Urinary bladder (tissue), 4 donors: ENCODE measurements at places on chromosomes 16 and 17. TPM values are rescaled to one million over a fixed set of nuclear protein-coding genes. Genes with fewer than 3 reads are reported as not detected.

DNA sequence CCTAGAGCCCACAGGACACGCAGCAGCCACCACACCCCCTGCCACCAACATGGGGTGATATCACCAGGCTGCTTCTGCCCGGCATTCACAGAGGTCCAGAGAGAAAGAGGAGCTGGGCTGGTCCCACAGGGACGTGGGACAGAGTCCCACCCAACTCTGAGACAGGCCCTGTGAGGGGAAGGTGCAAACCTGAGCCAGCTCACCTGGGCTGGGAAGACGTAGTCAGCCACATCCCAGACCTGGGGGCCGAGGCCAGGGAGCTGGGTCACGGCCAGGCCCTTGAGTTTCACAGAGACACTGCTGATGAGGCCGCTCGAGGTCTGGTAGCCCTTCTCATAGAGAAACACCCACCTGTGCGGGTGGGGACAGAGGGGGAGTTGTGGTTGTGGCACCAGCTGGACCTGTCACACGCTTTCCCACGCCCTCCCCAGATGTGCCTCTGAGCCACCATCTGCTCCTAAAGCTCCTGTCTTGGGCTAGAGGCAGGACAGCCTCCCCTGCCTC is 11.2 kb downstream of the P2RX1 start:
- no peak for DNase-seq

DNA sequence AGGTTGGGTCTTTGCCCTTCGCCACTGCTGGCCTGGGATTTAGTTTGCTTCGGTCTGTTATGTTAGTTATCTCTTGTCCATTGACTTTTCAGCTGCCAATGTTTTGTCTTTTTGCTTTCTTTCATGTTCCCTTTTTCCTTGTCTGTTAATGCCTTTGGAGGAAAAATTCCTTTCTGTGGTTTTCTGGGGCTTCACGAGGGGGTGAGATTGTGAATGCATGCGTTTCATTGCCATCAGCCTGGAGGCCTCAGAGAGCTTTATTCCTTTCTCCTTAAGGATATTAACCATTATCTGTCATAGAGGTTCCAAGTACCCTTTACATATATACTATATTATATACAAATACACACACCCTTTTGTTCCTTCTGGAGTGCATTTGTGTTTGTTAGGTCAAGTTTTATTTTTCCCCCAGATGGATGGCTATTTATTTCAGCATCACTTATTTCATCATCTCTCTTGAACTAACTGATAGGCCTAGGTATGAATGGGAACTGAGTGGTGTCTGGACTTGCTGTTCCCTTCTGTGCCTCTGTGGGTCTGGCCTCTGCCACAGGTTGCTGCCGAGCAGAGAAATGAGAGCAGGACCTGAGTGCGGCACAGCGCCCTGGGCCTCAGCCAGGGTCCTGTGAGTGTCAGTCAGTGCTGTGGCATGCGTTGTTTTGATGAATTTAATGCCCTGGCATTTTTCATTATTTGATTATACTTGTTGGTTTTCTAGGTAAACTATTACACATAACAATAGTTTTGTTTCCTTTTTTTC is 193.4 kb downstream of the LGALS9B start:
- DNase-seq: no peak

- DNase-seq: no peak
These were observed 119.7 kb upstream of the CIBAR2 start for GRCh38 chr16:85231959-85232358.

GRCh38 chr17:39737760-39738567 is at the start of gene GRB7:
Gene GRB7, plus strand, starts transcription at chr17:39737938. Its CDS starts 4,364 bp downstream, at chr17:39742302.
- no peak for DNase-seq

GRCh38 chr16:30934827-30935557 is 11.6 kb downstream of the FBXL19 start:
- no peak for DNase-seq

The SOX9 gene
- total RNA-seq: 3.2 TPM

DNA sequence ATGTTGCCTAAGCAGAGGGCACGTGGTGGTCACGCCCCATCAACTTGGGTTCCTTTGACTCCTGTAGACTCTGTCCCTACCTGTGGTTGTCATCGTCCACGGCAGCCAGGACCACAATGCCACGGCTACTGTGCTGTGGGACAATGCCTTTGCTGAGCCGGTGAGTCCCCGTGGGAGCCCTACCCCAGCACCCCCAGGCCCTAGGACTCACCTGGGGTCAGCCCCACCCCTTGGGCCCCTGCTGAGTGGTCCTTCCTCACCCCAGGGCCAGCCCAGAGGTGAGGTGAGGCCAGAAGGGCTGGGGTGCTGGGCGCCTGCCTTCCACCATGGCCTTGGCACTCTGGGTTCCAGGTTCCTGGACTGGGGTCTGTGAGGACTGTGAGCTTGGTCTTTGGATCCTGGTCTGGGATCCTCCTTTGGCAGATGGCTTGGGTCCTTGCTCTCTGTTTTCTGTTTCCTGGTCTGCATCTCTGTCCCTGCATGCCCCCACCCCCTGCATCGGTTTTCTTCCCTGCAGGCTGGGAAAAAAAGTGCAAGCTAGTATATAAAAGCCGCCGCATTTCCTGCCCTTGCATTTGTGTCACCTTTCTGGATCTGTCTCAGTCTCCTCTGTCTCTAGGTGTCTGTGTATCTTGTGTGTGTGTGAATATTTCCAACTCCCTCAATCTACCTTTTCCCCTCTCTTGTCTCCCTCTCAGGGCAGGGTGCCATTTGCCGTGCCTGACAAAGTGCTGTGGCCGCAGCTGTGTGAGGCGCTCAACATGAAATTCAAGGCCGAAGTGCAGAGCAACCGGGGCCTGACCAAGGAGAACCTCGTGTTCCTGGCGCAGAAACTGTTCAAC is 17.5 kb downstream of the STAT5A start:
- DNase-seq: no peak

DNA sequence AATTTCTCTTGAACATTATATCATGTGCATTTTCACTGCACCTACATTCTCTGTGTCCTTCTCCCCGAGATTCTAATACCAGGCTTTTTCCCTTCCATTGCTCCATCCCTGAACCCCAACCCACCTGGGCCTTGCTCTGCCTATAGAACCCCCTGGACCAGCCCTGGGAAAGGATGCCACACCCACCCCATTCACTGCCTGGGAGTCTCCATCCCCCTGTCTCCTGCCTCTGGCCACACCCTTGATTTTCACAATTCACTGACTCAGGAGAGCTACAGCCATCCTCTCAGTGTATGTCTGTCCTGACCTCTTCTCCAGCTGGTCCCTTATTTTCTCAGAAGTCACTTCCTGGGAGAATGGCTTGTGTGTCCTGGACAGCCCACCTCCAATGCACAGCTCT is 27.9 kb upstream of the NGFR start:
- no peak for DNase-seq

DNA sequence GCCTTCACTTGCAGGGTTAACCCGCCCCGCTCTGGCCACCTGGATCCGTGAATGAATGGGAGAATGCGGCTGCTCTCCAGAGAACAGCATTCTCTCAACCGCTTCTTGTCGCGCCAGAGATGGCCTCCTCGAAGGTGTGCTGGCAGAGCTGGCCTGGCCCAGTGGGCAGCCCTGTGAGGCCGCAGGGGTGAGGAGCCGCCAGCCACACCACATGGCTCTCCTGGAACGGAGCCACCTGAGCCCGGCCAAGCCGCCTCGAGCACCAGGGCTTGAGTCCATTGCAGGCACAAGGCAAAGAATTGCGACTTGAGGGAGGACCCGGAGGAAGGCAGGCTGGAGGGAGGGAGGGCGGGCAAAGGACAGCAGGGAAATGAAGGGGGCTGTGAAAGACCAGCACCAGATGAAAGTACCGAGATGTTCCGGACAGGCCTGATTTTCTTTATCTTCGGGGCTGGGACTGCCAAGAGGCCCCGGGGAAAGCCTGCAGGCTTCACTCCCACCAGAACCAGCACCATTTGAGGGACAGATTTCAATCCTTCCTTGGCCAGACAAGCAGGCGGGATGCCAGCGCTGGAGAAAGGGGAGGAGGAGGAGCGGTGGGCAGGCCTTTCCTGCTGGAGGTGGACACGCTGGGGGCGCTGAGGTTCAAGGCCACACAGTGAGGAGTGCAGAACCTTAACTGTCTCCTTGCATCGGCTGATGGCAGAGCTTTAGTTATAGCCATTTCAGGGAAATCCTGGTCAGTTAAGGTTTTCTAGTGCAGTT is 69.4 kb downstream of the MRC2 start:
- no peak for DNase-seq

DNA sequence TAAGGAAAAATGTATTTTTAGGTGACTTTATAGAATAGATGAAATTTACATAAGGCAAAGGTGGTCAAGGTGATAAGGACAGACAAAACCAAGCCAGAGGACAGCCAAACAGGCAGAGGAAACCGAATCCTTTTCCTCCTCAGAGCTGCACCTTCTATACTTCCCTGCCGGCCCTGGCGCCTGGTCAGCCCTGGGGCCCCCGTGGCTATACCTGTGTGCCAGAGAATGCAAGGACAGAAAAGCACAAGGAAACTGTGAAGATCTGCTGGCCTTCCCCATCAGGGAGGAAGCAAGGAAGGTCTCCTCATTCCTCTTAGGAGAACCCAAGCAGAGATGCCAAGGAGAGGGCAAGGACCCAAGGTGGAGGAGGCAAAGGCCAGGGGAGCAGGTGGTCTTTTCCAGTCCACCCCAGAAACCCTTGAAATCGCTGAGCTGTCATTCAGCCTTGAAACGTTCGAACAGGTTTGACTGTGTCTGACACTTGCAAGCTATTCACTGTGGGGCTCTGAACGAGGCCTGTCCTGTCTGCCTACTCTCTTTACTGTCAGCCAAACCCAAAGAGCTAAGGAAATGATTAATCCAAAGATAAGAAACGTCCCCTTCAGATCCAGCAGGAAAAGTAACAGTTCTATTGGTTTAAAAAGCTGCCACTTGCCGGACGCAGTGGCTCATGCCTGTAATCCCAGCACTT is 114.4 kb downstream of the XYLT1 start:
- DNase-seq: no peak

DNA sequence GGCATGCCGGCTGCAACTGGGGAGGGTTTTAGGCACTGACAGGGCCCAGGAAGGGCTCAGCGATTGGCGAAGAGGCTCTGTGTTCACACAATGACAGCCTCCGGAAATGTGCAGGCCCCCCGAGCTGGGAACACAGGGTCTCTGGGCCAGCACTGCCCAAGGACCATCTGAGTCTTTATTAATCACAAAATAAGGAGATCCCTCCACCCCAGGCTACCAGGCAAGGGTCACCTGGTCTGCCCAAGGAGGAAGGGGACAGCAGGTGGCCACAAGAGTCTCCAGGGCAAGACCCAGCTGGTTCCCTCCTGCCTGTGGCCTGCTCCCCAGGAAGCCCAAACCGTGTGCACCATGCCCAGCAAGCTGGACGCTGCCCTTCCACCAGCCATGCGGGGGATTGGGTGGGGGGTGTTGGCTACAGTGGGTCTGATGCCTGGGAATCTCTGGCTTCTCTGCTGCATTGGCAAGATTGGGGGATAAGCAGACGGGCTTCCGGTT is 52.1 kb upstream of the TNRC6C start:
- no peak for DNase-seq

- DNase-seq: no peak
These were observed 378.3 kb downstream of the CDH13 start for GRCh38 chr16:83004868-83005652.

- DNase-seq: no peak
These were observed 9.8 kb downstream of the SLC38A10 start for GRCh38 chr17:81285179-81285878.
